Ascending aorta (tissue), 2 donors: ENCODE measurements at places on chromosomes 1 and 21. TPM values are rescaled to one million over a fixed set of nuclear protein-coding genes. Genes with fewer than 3 reads are reported as not detected.

- no peak for DNase-seq
Observed at GRCh38 chr1:224789311-224789710, 140.2 kb upstream of the DNAH14 start.

GRCh38 chr1:174060090-174060489 is 37.9 kb upstream of the RC3H1 start:
- DNase-seq: no peak

DNA sequence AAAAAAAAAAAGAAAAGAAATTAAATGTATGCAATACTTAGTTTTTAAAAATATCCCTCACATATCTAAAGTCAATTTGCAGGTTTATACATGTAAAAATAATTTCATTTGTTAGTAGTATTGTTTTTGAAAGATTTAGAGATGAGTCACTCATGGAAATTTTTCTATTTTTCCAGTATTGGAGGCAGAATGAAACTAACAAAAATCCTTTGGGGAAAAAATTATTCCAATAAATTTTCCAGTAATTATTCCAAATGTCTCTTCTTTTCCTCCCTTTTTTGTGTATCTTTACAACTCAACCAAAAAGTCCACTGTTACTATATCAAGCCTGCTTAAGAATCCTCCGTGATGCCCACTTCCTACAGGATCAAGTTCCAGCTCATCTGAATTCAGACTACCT is 29.9 kb downstream of the MPZL1 start:
- no peak for DNase-seq

DNA sequence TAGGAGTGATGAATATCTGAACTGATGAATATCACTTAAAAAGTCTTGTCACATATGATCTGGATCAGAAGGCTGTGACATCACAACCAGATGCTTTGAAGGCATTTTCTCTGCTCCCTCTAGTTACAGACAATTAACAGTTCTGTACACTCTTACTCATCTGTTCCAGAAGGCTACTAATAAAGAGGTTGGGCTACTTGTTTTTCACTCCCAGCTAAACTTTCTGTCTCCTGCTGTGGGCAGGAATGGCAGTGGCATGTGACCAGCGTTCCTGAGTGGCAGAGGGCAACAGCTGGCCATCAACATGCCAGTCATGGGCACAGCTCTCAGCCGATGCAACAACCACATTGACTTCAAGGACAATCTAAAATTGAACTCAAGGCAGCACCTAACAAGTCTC is 66.7 kb downstream of the SLC45A1 start:
- no peak for DNase-seq

- DNase-seq: no peak
Observed at GRCh38 chr1:155481741-155482241, 80.8 kb downstream of the ASH1L start.

DNA sequence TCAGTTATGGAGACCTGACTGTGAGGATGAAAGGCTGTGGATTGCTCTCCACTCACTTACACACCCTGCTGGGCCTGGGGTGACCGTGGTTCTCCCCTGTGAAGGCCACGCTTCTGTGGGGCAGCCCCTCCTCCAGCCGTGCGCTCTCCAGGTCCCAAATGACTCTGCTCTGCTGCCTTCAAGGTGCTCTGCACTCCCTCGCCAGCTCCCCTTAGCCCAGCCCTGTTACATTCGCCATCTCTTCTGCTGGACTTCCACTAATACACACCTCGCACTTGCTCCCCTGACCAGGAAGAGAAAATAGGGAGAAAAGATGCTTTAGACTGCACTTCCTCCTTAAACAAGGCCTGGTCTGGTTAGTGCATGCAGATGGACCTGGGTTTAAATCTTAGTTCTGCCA is 24.6 kb downstream of the OPTC start:
- no peak for DNase-seq

DNA sequence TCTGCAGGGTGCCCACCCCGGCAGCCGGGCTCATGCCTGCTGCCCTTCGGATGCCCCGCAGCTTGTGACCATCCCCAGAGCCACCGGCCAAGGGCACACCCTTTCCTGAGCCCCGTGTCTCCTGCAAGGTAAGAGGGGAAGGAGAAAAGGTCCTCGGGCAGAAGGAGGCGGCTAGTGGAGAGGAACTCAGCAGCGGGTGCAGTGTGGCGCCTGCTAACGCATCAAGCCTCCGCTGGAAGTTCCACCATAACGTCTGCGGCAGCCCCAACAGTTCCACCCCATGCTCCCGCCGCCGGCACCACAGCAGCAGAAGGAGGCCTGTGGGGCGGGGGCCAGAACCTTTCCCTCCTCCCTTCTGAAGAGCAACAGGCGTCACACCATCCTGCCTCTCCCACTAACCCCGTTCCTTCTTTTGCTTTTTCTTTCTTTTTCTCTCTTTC is 990 bp downstream of the VWA5B1 start:
- no peak for DNase-seq

GRCh38 chr1:179337288-179337687 is 28.5 kb upstream of the AXDND1 start:
- no peak for DNase-seq

The KIF26B gene
- not detected for total RNA-seq

DNA sequence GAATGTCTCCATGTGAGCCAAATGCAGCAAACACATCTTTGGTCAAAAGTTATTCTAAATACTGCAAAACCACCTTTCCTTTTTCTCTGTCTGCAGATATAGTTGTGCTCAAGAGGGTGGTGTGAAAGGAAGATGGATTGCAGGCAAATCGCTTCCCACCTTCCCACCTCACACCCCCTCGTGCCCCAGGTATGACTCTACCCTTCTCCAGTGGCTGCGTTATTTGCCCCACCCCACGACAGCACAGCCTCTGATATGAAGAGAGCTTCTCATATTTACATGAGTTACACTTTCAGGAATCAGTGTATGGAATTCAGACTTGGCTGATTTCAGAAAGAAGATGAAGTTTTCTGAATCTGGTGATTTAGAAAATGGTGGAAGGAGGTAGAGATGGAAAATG is 5.8 kb downstream of the TRIM58 start:
- DNase-seq: no peak

- DNase-seq: no peak
Observed at GRCh38 chr1:167518331-167518700, at the start of gene CD247. TSS of gene CD247 (minus strand) at chr1:167518529. CDS start at chr1:167518465, 64 bp downstream.

GRCh38 chr1:236677641-236678235 is 8.6 kb upstream of the ACTN2 start:
- no peak for DNase-seq

The LEPR gene
- total RNA-seq: 9.7 TPM

The KCNN3 gene
- 24.6 TPM for total RNA-seq

The CA6 gene
- total RNA-seq: not detected

The AMY1C gene
- total RNA-seq: not detected

The ZNF695 gene
- not detected for total RNA-seq

GRCh38 chr1:30111431-30111830 is 612.0 kb downstream of the MATN1 start:
- DNase-seq: no peak

- no peak for DNase-seq
Observed at GRCh38 chr1:159856576-159856975, 5.9 kb downstream of the VSIG8 start.

The PIGK gene
- 3.4 TPM for total RNA-seq

DNA sequence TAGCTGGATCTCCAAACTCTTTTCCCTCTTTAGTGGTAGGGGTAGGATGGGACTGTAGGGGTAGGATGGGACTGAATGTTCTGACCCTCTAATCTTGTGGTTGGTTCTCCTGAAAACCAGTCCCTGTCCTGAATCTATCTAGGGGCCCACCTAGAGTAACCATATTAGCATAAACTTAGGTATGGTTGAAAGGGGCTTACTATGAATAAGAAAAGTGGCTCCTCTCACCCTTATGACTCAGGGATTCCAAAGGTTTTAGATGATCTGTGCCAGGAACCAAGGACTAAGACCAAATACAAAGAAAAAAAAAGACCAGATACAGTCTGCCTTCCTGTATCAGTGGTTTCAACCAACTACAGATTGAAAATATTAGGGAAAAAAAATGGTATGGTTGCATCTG is 28.9 kb downstream of the RNF2 start:
- DNase-seq: no peak

DNA sequence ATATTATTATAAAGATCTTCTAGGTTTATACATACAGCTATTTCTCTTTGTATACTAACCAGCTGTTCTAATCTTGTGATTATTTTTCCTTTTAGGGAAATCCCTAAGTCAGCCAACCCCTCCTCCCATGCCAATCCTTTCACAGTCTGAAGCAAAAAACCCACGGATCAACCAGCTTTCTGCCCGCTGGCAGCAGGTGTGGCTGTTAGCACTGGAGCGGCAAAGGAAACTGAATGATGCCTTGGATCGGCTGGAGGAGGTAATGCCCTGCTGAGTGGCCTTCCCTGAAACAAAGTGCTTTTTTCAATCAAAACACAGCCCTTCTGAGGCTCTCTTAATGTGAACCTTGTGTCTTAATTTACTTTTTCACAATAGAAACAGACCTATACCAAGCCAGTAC is 32.4 kb upstream of the BMP8A start:
- DNase-seq: no peak

- no peak for DNase-seq
Observed at GRCh38 chr1:28326515-28326914, 2.3 kb upstream of the MED18 start.

The F3 gene
- total RNA-seq: 32.5 TPM

The SPSB1 gene
- total RNA-seq: 64.9 TPM

The OR2L5 gene
- not detected for total RNA-seq
